HT-29 (cell line): ENCODE measurements at places on chromosomes 3 and 15. TPM values are rescaled to one million over a fixed set of nuclear protein-coding genes. Genes with fewer than 3 reads are reported as not detected.
A peak's percentile ranks its signal among the peaks of the same experiment; 100 is the strongest.

DNA sequence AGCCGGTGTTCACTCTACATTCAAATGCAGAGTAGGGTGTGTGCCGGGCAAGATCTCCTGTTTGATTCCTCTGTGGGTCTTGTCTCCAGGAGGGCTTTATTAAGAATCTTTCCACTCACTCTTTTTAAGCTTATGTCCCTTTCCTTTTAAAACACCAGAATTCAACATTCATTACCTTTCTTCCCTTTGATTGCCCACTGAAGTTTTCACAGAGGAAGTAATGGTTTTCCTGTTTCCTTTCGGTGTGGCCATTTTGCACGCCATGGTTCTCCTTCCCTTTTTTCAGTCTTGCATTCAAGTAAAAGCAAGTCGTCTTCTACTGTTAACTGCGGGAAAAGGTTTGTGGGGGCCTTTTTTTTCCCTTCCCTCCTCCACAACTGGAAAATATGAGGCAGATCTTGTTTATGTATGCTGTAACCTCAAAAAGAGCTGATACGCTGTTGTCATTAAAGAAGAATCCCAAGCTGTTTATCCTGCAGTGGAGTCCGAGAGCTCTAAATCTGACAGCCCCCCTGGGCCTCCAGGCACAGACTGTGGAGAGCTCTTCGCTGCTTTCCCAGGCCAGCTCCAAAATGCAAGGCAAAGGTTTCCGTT, 40.5 kb downstream of the FILIP1L start:
- no peak for DNase-seq

GRCh38 chr3:127788451-127788909, 33.8 kb downstream of the MGLL start:
- DNase-seq = no peak

GRCh38 chr3:57967590-57967989, 40.6 kb upstream of the FLNB start:
- DNase-seq = peak; percentile 63

DNA sequence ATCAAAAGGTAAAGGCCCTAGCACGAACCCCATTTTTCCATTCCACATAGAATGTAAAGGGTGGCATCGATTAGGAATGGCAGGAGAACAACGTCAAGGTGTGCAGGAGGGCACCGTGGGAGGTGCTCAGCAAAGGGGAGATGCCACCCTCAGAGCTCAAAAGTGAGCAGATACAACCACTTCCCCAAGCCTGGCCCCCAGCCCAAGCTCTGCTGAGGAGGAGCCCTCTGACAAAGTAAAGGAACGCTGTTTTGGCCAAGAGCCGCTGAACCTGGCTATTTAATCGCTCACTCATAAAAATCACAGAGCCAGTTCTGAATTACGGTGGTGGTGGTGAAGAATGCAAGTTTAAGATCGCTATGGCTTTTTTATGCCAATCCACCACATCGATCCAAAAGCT, 12.4 kb downstream of the GNB5 start:
- DNase-seq = no peak

The EPHA6 gene
- not detected in 2 replicates for total RNA-seq

The RETNLB gene
- 0.16 and 2.2 TPM in 2 replicates for total RNA-seq

GRCh38 chr3:79015854-79016253, 751.9 kb downstream of the ROBO1 start:
- DNase-seq = no peak

- DNase-seq = no peak
Observed at GRCh38 chr15:56774356-56774755, 41.0 kb upstream of the ZNF280D start.

DNA sequence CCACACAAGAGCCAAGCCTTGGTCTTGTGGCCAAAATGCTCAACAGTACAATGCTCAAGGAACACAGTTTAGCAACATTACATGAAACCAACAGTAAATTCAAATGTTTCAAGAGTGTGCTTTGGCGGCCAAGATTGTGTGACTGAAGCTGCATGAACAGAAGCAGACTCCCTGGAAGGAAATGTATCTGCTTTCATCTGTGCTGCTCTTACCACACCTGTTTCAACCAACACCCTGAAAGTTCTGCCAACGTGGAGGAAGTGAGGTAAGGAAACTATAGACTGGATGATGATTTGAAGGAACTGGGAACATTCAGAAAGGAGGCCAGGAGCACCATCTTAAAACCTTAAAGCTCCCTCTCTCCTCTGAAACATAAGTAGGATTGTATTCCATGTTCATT, 55.7 kb downstream of the MB21D2 start:
- no peak for DNase-seq

The TMEM108 gene
- not detected in 2 replicates for total RNA-seq

DNA sequence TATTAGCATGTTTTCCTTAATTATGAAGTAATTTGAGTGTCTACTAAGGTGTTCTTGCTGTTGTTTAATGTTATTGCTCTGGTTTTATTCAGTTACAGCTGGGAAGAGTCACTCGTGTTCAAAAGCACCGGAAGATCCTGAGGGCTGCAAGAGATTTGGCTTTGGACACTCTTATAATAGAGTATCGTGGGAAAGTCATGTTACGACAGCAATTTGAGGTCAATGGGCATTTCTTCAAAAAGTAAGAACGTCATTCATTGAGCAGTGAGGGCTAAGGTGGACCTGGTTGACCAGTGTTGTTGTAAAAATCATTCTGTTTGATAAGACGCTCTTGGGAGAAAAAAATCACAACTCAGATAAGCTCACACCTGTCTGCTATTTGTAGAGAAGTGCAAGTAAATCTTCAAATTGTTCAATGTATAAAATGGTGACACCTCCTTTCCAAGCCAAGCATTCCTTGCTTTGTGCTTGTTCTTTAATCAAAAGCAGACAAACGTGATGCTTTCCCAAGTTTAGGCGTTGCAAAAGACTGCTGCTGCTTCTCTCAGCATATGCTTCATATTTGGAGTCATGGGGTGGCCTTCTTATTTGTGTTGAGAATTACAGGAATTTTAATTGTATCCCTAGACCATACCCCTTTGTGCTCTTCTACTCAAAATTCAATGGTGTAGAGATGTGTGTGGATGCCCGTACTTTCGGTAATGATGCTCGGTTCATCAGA, 44.2 kb downstream of the SETD5 start:
- DNase-seq = no peak

The ANKUB1 gene
- not detected in 2 replicates for total RNA-seq

GRCh38 chr3:145089337-145089736, 1071.6 kb downstream of the PLOD2 start:
- DNase-seq = no peak

The GOLGA6L7 gene
- total RNA-seq = not detected in 2 replicates

The STRIT1 gene
- not detected in 2 replicates for total RNA-seq

DNA sequence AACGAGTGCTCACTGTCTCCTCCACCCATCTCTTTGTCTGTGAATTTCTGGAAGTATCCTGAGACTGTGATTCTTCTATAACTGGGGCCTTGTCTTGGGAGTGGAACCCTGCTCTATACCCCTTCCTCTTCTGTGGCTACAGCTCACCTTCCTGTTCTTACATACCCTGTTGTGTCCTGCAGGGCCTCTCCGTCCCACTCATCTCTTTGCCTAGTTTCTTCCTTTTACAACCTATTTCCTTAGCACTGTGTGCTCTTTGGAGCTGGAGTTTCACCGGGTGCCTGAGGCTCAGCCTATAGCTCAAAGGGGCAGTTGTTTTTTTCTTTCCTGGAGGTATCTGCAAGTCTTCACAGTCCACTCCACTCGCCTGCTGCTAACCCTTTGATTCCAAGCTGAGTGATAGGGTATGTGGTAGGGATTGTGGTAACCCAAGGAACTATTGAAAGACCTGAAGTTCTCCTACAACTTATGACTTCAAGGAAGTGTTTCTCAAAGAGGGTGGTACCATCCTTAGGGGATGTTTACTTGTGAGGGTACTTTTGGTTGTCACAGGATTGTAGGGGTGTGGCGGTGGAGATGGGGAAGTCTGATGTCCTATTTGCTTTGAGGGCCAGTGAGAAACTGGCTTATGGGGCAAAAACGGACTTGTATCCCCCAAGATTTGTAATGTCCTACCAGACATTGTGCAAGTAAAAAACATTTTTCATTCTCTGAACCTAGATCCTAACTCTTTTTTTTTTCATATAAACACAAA, 66.6 kb upstream of the ARL8B start:
- no peak for DNase-seq
